Right kidney (tissue), 9 donors: ENCODE measurements at places on chromosomes 1 and 21.

- DNase-seq = no peak
Measured at GRCh38 chr1:118262865-118263264, 77.8 kb upstream of the SPAG17 start.

GRCh38 chr1:37846647-37847339, 12.6 kb downstream of the MTF1 start:
- no peak for DNase-seq

DNA sequence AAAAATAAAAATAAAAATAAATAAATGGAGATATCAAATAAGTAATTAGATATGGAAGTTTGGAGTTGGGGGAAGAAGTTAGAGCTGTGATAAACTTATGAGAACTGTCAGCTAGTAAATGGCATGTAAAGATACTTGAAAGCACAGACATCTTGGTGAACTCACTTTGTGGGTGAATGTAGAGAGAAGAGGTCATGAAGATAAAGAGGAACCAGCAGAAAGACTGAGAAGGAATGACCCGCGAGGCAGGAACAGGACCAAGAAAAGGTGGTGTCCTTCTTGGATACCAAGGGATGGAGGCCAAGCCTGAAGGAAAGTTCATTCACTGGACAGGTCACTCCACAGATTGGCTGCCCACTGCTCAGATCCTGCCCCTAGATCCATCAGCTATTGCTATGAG, 4.7 kb upstream of the CAPZB start:
- no peak for DNase-seq

DNA sequence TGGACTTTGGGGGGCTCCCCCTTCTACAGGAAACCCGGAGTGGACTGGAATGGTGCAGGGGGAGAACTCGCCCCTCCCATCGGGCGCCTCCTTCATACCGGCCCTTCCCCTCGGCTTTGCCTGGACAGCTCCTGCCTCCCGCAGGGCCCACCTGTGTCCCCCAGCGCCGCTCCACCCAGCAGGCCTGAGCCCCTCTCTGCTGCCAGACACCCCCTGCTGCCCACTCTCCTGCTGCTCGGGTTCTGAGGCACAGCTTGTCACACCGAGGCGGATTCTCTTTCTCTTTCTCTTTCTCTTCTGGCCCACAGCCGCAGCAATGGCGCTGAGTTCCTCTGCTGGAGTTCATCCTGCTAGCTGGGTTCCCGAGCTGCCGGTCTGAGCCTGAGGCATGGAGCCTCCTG, at the start of gene TNFRSF14:
TNFRSF14 (plus strand) TSS at position 95 of the 401 bp plus-strand sequence; CDS start at position 389, 294 bp downstream.
- DNase-seq = peak; percentile 72

GRCh38 chr1:221638595-221638994, 103.3 kb downstream of the DUSP10 start:
- no peak for DNase-seq
